ENCODE measurements at places on chromosomes 3 and 15.

- no peak for DNase-seq
Observed at GRCh38 chr3:142586803-142587406, 8.4 kb upstream of the ATR start.

- no peak for DNase-seq
Observed at GRCh38 chr3:165339753-165340152, 143.6 kb upstream of the SLITRK3 start.

DNA sequence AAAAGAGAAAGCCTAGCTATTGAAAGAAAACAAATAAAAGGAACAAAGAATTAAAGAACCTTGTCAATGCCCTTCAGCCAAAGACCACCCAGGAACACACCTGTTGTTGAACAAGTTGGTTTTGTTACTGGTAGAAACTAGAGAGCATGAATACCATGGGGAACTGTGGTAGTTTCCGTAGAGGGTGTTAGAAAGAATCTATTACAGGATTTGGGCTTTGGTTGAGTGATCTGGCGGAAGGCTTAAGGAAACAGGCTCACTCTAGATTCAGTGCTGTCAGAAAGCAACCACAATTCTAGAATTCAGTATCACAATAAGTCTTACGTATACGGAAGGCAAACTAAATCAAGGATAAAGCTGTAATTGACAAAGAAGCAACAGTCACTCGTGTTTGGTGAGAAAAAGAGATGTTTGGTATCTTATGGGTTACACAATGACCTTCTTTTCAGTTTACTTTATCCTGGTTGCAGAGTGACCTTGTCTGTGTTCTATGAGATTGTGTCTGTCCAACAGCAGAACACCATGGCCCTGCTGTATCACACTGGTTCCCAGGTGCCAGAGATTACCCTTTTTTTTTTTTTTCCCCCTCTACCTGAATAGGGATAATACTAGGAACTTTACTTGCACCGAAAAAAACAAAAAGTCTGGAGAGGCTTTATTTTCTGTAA is 265.9 kb downstream of the SHQ1 start:
- no peak for DNase-seq

- no peak for DNase-seq
Observed at GRCh38 chr3:177626045-177626444, 428.8 kb upstream of the TBL1XR1 start.
